Activated T-cell treated with anti-CD3 and anti-CD28 coated beads for 4 hours (primary cell): ENCODE measurements at places on chromosomes 7 and 10.
A peak's percentile ranks its signal among the peaks of the same experiment; 100 is the strongest.

GRCh38 chr10:121078672-121079102 lies 227.5 kb downstream of the WDR11 start:
- no peak for DNase-seq

GRCh38 chr10:31928549-31929260 lies at the start of gene ARHGAP12:
ARHGAP12 (minus strand) TSS chr10:31928831; CDS start chr10:31908855, 19,976 bp downstream.
- DNase-seq = peak; percentile 78

GRCh38 chr10:112221545-112221944 lies 38.0 kb upstream of the GPAM start:
- DNase-seq = no peak

GRCh38 chr10:77016855-77017254 lies 620.8 kb downstream of the KCNMA1 start:
- DNase-seq = no peak

DNA sequence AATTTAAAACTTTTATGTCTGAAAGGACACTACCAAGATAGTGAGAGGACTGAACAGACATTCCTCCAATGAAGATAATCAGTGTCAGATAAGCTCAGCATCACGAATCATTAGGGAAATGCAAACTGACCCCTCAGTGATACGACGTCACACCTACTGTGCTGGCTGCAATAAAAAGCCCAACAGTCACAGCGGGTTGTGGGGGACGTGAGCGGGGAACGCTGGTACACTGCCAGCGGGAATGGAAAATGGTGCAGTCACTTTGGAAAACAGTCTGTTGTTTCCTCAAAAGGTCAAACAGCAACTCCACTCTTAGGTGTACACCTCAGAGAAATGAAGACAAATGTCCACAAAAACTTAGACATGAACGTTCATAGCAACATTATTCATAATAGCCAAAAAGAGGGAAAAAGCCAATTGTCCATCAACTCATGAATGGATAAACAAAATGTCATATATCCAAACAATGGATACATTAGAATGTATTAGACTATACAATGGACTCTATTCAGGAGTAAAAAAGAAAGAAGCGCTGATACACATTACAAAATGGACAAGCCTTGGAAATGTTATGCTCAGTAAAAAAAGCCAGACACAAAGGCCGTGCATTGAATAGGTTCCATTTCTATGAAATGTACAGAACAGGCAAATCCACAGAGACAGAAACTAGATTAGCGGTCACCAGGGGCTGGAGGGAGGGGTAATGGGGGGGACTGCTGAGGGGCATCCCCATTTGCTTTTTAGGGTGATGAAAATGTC lies 2.4 kb upstream of the ECHS1 start:
- no peak for DNase-seq

- DNase-seq = no peak
Measured at GRCh38 chr10:120456626-120457430, at the start of gene PLPP4. PLPP4 (plus strand) TSS chr10:120457227; CDS start chr10:120457306, 79 bp downstream.

- no peak for DNase-seq
Measured at GRCh38 chr7:135837675-135838074, 89.1 kb upstream of the FAM180A start.
